Caki2 (cell line): ENCODE measurements at places on chromosomes 7 and 10. TPM values are rescaled to one million over a fixed set of nuclear protein-coding genes. Genes with fewer than 3 reads are reported as not detected.

The ENO4 gene
- 0.07 TPM in 1 of 2 replicates, not detected in the other for total RNA-seq

The TMEM248 gene
- 74.1 and 101 TPM in 2 replicates for total RNA-seq

The RADIL gene
- 2.2 TPM in 1 of 2 replicates, not detected in the other for total RNA-seq

The ACHE gene
- not detected in 2 replicates for total RNA-seq

The LRRC17 gene
- total RNA-seq: 1.5 TPM in 1 of 2 replicates, not detected in the other

The TMEM236 gene
- total RNA-seq: 0.14 TPM in 1 of 2 replicates, not detected in the other

The NUTM2E gene
- not detected in 2 replicates for total RNA-seq

The CNPY1 gene
- total RNA-seq: not detected in 2 replicates

The TYW1B gene
- 0.09 and 0.78 TPM in 2 replicates for total RNA-seq

The TMEM229A gene
- total RNA-seq: not detected in 2 replicates

The LRMDA gene
- total RNA-seq: 18.7 and 20.3 TPM in 2 replicates

The C10orf62 gene
- total RNA-seq: 0.41 TPM in 1 of 2 replicates, not detected in the other

The TRIM73 gene
- 2.4 and 2.5 TPM in 2 replicates for total RNA-seq

The SLC16A12 gene
- total RNA-seq: 0.51 and 2.6 TPM in 2 replicates
